ENCODE measurements at places on chromosomes 6 and 20.

GRCh38 chr6:10511477-10511876 is 9.7 kb upstream of the GCNT2 start:
- no peak for DNase-seq

GRCh38 chr6:163720460-163721235 is 306.1 kb downstream of the QKI start:
- no peak for DNase-seq

- no peak for DNase-seq
Measured at GRCh38 chr6:40419946-40420728, 167.0 kb downstream of the LRFN2 start.

DNA sequence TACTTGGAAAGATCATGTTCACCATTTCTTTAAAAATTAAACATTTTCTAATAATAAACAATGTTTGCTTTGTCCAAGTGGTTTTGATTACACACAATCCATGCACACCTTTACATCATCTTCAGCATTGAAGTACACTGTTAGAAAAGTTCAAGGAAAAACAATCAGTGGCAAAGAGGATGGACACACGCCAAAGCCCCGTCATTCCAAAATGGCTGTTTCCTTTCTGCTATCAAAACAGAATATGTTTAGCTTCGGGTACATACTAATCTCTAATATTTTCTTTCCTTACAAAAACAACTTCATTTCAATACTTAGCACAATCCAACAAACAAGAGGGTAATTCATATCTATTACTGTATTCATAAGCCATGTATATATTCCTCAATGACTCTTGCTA is 24.5 kb downstream of the REPS1 start:
- DNase-seq = no peak

- no peak for DNase-seq
Measured at GRCh38 chr6:11681770-11682169, 96.8 kb downstream of the ADTRP start.

DNA sequence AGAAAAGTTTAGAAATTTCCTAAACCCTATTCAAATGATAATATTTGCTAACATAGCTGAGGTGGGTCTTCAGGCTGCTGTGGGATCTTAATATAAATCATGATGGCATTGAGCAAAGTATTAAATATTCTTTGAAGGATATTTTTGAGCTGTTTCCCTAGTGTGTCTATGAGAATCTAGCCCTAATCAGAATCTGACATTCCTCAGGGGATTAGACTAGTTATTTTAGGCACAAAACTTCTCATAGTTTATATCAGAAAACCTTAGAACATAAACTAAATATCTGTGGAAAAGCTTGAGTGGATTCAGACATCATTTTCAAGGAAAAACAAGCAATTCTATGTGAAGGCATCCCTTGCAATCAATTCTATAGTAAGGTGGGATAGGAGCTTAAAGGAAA is 594.5 kb downstream of the RFPL4B start:
- no peak for DNase-seq

- DNase-seq = no peak
Measured at GRCh38 chr6:157075549-157076450, 247.5 kb downstream of the TMEM242 start.

GRCh38 chr6:41878961-41879405 is 16.2 kb downstream of the USP49 start:
- no peak for DNase-seq

GRCh38 chr20:63955827-63956663 is at the start of gene UCKL1:
Gene UCKL1, minus strand, starts transcription at chr20:63956416. Its CDS starts 44 bp downstream, at chr20:63956372.
- peak; percentile 92 for DNase-seq

GRCh38 chr6:47141171-47141570 is 99.0 kb upstream of the ADGRF1 start:
- no peak for DNase-seq

- DNase-seq = no peak
Measured at GRCh38 chr6:12528136-12528535, 188.4 kb upstream of the PHACTR1 start.

- DNase-seq = no peak
Measured at GRCh38 chr6:105078386-105078708, 101.5 kb downstream of the POPDC3 start.

GRCh38 chr6:169966312-169967181 is 215.1 kb downstream of the ERMARD start:
- no peak for DNase-seq

- no peak for DNase-seq
Measured at GRCh38 chr6:33013608-33014007, 4.2 kb upstream of the HLA-DOA start.

DNA sequence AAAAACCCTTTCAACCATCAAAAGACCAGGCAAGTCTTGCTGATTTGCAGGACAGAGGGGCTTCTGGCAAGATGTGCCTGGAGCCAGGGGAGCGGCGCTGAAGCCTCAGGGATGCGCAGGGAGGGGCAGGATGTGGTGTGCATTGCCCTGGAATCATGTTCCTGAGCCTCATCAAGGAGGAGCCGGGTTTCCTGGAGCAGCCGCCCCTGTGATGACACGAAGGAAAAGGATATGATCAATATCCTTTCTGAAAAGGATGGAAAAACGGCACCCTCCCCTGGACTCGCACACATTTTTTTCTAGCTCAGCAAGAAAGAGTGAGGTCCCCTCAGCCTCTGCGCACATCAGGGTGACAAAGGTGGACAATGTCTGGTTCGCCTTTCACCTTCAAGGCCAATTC is 173.1 kb upstream of the SSTR4 start:
- no peak for DNase-seq

- peak; percentile 33 for DNase-seq
Measured at GRCh38 chr6:25963426-25964123, 973 bp downstream of the TRIM38 start.

DNA sequence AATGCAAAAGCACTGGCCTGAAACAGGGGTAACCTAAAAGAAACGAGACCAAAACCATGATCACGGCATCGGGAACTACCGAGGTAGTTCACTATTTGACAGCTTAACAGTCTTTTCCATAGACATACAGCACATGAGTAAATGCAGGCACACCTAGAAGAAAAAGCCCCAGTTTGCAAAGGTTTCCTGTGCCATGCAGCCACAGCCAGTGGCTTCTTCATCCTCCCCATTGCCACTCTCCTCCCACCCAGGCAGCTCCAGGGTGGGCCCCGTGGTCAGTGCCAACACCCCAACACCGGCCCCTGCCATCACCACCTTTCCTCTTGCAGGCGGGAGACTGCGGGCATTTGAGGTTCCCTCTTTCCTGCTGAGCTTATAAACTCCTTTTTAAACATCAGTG is 115.4 kb downstream of the SLC23A2 start:
- no peak for DNase-seq

GRCh38 chr6:37202788-37203491 is 33.0 kb downstream of the PIM1 start:
- no peak for DNase-seq

DNA sequence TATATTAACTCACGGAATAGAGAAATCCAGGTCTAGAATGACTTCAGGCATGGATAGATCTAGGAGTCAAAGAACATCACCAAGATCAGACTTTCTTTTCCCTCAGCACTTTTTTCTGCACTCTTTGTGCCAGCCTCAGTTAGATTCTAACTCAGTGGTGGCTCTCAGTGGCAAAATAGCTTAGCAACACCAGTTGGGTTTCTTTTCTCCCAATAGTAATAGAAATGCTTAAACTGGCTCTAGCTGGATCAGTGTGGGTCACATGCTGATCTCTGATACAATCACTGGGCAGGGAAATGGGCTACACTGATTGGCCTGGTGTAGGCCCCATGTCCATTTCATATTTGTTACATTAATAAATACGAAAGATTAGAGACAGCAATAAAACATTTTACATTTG is 44.2 kb upstream of the ARFGEF2 start:
- peak; percentile 24 for DNase-seq

DNA sequence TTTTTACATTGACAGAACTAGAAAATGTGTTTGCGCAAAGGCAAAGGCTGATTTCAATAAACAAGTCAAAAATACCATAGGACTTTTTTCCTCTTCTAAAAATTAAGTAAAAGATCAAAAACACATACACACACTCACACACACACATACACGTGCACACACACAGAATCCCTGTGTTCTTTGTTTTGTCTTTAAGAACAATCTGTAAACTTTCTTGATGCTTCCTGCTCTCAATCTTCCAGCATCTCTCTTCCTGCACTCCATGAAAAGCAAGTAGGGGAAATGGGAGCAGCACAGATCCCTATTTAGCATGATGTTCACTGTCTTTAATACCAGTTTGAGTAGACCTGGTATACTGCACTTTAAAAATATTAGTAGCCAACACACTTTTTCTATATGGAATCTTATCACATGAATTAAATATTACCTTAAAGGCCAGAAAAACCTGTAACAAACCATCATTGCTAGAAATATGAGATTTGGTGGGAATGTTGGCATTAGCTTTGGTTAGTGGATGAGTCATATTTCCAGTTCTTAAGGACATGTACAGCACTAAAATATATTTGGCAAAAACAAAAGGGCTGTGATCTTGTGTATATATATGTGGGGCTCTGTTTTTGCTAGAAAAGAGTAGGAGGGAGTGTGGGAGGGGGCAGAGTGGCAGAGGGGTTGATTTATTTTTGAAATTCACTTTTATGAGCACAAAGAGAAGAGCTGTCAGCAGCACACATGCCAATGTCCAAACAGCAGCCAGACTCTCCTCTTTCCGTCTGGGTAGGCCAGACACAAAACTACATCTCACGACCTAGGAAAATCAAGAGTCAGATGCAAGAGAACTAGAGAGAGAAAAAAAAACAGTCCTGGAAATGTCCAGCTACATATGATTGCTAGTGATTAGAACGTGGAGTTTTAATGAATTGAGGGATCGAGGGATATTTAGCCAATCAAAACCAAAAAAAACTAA is 4.6 kb downstream of the PTPRK start:
- DNase-seq = no peak

- no peak for DNase-seq
Measured at GRCh38 chr20:38997622-38998021, 35.5 kb downstream of the DHX35 start.

DNA sequence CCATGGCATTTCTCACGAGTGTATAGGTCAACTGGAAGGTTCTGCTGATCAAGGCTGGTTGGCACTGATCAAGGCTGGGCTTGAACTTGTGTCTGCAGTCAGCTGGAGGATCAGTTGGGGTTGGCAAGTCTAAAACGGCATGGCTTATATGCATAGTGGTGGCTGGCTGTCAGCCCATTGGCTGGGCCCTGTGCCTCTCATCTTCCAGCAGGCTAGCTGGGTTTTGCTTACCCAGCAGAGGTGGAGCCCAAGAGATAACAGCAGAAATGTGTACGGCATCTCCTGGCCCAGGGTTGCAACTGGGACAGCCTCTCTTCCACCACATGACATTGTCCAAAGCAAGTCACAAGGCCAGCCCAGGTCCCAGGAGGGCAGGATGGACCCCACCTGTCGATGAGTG is 158.2 kb downstream of the BMP7 start:
- DNase-seq = no peak

DNA sequence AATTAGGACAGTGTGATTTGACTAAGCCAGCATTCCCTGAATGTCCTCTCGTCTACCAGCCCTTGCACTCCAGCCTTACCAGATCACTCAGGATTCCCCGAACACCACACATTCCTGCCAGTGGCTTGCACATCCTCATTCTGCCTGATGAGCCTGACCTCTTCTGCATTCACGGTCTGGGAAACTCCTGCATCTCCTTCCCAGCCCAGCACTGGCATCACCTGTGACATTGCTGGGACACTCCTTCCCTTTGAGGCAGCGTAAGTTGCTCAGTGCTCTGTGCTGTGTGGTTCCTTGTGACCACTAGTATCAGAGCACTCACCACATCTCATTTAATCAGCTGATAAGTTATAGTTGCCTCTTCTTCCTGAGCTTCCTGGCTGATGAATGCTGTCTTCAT is 17.3 kb downstream of the NCOA7 start:
- DNase-seq = no peak

- DNase-seq = no peak
Measured at GRCh38 chr20:45341579-45341938, 6.7 kb downstream of the SDC4 start.

DNA sequence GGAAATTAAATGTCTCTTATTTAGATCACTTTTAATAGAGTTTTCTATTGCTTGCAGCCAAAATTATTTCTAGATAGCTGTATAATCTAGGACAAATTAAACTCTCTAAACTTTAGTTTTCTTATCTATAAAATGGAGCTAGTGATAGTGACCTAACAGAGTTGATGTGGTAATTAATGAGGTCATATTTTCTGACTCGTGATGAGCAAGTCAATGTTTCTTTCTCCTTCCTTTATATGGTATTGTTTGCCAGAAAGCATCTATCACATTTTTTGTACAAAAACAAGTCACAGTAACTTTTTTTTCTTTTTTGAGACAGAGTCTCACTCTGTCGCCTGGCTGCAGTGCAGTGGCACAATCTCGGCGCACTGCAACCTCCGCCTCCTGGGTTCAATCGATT is 267.7 kb downstream of the FARS2 start:
- no peak for DNase-seq

GRCh38 chr20:2652724-2653555 is 508 bp downstream of the NOP56 start:
- peak; percentile 33 for DNase-seq

DNA sequence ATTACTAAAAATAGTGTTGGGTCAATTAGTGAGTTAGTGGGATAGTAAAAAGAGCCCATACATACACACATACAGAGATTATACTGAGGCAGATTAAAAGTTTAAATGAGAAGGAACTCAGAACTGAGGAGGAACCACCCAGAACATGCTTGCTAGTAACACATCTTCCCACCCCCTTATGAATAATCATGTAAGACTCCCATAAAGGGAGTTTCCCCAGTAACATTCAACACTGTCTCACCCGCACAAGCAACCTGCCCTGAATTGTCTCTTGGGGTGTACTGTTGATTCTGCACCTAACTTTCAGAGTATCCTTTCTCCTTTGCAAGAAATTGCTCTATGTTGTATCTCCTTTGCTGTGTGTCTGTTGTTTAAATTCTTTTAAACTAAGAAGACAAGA is 11.1 kb upstream of the HLA-DQB2 start:
- DNase-seq = no peak

- peak; percentile 72 for DNase-seq
Measured at GRCh38 chr20:56574531-56575142, 41.6 kb downstream of the FAM209B start.

DNA sequence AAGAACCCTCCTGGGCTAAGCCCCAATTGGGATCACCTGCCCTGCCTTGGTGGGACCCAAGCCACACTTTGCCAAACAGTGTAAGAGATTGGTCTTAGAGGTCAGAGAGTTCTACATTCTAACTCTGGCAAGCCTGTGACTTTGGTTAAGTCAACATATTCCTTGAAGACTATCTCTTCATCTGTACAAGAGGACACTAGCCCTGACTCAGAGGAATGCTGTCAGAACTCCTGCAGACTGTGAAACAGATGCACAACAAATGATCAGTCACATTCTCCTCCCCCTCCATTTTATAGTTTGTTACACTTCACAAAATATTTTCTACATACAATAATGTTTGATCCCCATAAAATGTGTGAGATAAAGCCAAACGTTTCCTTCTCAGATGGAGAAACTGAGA is 91.7 kb upstream of the EPB41L1 start:
- no peak for DNase-seq

DNA sequence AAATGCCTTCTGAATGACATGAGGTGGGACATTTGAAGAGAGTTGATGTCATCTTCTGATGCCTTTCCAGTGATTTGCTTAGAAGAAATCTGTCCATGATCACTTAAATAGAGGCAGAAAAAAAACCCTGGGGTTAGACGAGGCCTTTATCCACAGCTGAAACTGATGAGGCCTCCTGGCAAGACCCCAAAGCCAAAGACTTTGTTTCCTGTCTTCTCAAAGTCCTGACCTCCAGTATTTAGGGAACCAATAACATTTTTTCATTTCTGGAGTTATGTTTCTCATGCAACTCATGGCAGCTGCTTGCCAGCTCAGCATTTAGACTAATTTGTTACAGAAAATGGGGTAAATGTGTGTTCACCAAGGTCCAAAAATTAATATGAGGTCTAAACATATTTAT is 248.0 kb upstream of the PRDM1 start:
- no peak for DNase-seq

Measured in prostate gland (tissue), 2 donors.